Peyer's patch (tissue), 4 donors: ENCODE measurements at places on chromosomes 3 and 15. TPM values are rescaled to one million over a fixed set of nuclear protein-coding genes. Genes with fewer than 3 reads are reported as not detected.

- no peak overlapping the region for H3K27ac ChIP-seq
- no peaks in the 10 kb centered on the region for H3K36me3 ChIP-seq
- DNase-seq, result peak; percentile 65
Measured at GRCh38 chr15:41967506-41968206, 4.7 kb downstream of the EHD4 start.

- H3K4me3 ChIP-seq, result no peak overlapping the region
- no peak overlapping the region for H3K27ac ChIP-seq
- H3K36me3 ChIP-seq, result no peaks in the 10 kb centered on the region
- DNase-seq, result no peak
- H3K27me3 ChIP-seq, result no peaks in the 10 kb centered on the region
Measured at GRCh38 chr3:100002599-100003350, 111.5 kb downstream of the FILIP1L start.

DNA sequence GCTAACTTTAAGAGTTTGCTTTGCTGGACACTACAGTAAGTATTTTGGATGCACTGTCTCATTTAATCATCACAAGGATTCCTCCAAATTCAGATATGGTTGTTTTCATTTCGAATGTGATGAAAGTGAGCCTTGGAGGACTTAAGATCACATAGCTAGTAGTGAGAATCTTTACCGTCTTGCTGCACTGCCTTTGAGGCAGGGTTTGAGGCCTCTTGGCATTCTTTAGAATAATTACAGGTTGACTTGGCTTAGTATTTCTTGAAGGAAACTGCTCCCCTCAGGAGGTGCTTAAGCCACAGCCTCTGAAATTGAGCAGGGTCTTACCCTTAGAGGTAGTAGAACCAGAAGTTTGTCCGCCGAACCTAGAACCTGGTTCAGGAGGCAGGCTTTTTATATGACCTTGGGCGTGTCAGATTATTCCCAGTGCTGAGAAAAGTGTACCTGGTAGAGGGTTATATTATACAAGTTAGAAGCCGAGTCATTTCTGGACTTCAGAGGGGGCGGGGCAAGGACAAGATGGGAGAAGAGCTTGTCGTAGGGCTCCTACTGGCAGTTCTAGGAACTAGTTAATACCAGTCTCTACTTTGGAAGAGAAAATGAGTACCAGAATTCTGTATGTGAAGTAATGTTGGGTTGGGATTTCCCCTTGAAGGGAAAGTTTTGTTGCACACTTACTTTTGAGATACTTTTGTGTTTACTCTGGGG lies 1.1 kb downstream of the TFG start:
- H3K36me3 ChIP-seq, result no peaks in the 10 kb centered on the region
- H3K4me1 ChIP-seq, result no peaks in the 10 kb centered on the region
- no peaks in the 10 kb centered on the region for H3K27me3 ChIP-seq
- peak overlapping the region; percentile 92 for H3K4me3 ChIP-seq
- H3K27ac ChIP-seq, result peak overlapping the region; percentile 97
- DNase-seq, result peak; percentile 89

Gene SLC9C1
- total RNA-seq, result not detected

GRCh38 chr3:18774319-18775088 lies 349.4 kb upstream of the SATB1 start:
- no peak overlapping the region for H3K4me3 ChIP-seq
- H3K4me1 ChIP-seq, result no peaks in the 10 kb centered on the region
- H3K27me3 ChIP-seq, result no peaks in the 10 kb centered on the region

Gene CFAP20DC
- not detected for total RNA-seq

DNA sequence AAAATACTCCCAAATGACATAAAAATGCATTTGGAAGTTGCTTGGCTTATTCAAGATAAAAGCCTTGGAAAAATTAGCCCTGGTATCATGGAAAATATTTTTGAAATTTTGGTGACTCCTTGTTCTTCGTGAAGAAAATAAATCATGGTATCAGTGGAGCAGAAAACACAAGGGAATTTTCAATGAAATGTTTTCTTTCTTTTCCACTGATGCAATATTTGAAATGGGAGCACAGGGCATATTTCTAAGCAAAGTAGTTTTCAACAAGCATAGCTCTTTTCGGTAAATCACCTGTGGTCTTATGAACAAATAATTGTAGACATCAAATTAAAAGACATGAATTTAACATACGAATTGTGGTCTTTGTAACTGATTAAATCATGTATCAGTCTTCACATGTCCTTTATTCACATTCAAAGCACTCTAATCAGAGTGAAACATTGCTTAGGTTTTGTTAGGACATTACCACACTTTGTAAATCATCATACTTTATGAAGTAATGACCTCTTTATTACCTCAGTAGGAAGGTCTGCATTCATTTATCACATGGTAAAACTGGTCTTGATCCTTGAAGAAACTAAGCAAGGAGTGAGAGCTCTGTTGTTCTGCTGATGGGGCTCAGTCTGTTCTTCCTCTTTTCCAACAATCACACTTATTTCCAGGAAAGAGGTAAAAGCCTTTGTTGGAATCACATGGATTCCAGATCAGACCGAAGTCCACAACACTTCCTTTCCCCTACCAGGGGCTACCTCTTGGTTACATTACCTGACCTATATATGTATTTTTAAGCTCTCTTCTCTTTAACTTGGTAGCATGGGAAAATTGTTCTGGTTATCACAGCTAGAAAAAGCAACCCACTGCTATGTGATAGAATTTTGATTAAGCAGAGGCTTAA lies 413.5 kb upstream of the THBS1 start:
- no peak overlapping the region for H3K27ac ChIP-seq
- no peaks in the 10 kb centered on the region for H3K36me3 ChIP-seq
- no peaks in the 10 kb centered on the region for H3K4me1 ChIP-seq
- H3K27me3 ChIP-seq, result no peaks in the 10 kb centered on the region
- H3K4me3 ChIP-seq, result no peak overlapping the region

DNA sequence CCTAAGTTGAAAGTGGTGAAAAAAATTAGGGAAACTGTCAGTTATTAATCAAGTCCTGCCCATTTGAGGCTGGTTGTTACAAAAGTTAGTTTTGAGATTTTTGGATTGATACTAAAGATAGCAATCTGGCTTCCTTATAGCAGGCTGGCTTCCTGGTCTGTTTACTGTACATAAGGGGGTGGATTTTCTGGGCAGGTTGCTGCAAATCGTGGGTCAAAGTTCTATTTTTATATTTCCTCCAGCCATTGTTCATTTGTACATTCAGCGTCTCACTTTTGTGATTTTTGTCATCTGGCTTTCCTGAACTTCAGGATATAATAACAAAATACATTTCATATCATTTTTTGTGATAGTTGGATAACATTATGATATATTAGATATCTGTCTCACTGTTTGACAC lies 49.5 kb downstream of the CLDN1 start:
- no peaks in the 10 kb centered on the region for H3K36me3 ChIP-seq
- no peak overlapping the region for H3K27ac ChIP-seq
- no peak overlapping the region for H3K4me3 ChIP-seq

DNA sequence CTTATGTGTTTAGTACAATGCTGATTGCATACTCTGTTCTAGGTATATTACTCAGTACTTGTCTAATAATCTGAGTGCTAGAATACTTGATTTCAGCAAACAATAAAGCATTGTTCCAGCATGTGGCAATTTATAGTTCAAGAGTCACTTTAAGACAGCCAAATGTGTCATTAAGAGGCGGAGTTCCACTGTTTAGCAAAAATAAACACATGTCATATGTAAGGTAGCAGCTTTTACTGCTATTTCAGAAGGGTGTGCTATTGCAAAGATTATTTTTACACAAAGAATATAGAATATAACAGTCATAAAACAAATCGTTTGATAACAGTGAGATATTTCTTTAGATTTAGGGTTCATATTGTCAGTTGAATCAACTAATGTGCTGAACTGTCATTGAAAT lies 358.7 kb downstream of the TUSC7 start:
- no peaks in the 10 kb centered on the region for H3K27me3 ChIP-seq
- H3K27ac ChIP-seq, result no peak overlapping the region
- H3K36me3 ChIP-seq, result no peaks in the 10 kb centered on the region
- no peaks in the 10 kb centered on the region for H3K4me1 ChIP-seq
- no peak overlapping the region for H3K4me3 ChIP-seq
- no peak for DNase-seq

DNA sequence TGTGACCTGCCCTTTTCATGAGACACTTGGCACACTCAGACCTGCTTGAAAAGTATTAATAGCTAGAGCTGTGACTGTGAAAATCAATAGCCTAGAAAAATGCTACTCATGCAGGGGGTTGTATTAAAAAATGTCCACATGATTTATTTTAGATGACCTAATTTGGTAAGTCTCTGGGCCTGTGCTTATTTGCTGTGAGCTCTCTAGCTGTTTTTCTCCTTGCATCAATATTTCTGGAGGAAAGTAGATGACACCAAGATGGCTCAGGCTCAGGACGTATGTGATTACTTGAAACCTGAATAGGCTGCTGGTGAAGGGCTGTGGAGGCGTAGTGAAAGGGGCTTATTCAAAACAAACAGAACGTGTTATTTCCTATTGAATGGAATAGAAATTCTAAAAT lies 29.5 kb downstream of the KCNAB1 start:
- H3K27me3 ChIP-seq, result no peaks in the 10 kb centered on the region
- no peak overlapping the region for H3K4me3 ChIP-seq
- H3K36me3 ChIP-seq, result no peaks in the 10 kb centered on the region
- peaks cover 11% of the 10 kb centered on the region for H3K4me1 ChIP-seq
- peak overlapping the region; percentile 33 for H3K27ac ChIP-seq

DNA sequence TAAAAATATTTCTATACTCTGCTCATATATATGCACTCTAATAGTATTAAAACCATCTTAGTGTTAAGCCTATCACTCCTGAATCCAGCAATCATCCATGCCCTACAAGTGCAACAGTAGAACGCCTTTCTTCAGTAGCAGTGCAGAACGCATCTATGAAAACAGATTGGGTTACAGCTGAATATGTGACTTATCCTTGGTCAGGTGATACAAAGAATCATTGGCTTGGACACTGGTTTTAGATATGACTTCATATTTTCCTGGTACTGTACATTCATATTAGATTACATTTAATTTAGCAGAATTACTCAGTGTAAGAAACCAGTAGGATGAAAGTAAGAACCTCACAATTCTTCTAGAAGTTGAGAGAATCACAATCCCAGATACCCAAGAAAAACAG lies 43.3 kb downstream of the ZNF106 start:
- no peaks in the 10 kb centered on the region for H3K4me1 ChIP-seq
- DNase-seq, result no peak
- no peaks in the 10 kb centered on the region for H3K27me3 ChIP-seq
- H3K4me3 ChIP-seq, result no peak overlapping the region

Gene RARRES1
- 11.6 TPM for total RNA-seq

- no peak overlapping the region for H3K4me3 ChIP-seq
- H3K4me1 ChIP-seq, result peaks cover 8% of the 10 kb centered on the region
- no peak overlapping the region for H3K27ac ChIP-seq
- no peaks in the 10 kb centered on the region for H3K36me3 ChIP-seq
- no peaks in the 10 kb centered on the region for H3K27me3 ChIP-seq
Measured at GRCh38 chr3:188036375-188037194, 117.4 kb upstream of the LPP start.

Gene ASB7
- 13.8 TPM for total RNA-seq

- peak overlapping the region; percentile 97 for H3K4me3 ChIP-seq
- no peaks in the 10 kb centered on the region for H3K27me3 ChIP-seq
- H3K27ac ChIP-seq, result peak overlapping the region; percentile 99
- no peak for DNase-seq
- H3K4me1 ChIP-seq, result peaks cover 41% of the 10 kb centered on the region
Measured at GRCh38 chr3:31534065-31534425, 1.3 kb downstream of the STT3B start.

Gene ZNF860
- 0.80 TPM for total RNA-seq

DNA sequence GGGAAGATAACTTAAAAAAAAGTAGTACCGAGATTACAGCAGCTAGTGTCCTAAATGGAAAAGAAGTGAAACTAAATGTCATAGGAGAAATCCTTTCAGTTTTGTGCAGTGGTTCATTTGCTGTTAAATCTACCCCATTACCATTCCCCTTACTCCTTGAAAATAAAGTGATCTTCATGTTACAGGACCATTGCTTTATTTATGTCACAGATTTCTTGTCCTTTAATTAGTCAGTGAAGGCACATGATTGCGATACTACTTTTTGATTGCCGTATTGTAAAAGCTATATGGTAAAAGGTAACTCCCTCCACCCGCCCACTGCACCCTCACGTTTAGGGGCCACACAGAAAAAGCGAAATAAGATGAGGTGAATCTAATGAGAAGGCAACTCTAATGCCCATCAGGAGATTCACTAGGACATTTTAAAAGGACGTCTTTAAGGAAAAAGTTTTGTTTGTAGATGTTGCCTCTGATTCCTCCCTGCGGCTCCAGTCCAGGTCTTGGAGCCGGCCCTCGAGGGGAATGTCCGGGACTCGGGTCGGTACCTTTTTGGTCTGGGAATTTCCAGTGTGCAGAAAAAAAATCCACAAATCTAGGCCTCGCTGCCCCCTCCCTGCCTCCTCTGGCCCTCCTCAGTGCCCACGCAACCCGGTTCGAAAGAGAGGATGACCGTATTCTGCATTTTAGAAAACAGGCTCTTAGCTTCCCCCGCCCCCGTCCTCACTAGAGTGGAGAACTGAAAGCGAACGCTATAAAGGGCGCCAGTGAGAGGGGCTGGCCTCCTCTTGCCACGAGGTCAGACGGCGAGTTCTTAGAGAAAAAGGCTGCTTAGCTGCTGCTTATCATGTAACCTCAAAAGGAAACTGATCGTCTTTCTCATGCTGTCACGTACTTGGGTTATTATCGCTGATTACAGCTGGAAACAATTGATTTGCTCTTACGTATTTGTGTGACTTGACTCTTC lies 21.8 kb upstream of the NFKBIZ start:
- no peaks in the 10 kb centered on the region for H3K4me1 ChIP-seq
- DNase-seq, result peak; percentile 79
- no peaks in the 10 kb centered on the region for H3K36me3 ChIP-seq
- H3K4me3 ChIP-seq, result peak overlapping the region; percentile 55
- H3K27me3 ChIP-seq, result no peaks in the 10 kb centered on the region

Gene ASB14
- not detected for total RNA-seq

Gene IDH2
- total RNA-seq, result 101 TPM

Gene DVL3
- total RNA-seq, result 67.6 TPM

DNA sequence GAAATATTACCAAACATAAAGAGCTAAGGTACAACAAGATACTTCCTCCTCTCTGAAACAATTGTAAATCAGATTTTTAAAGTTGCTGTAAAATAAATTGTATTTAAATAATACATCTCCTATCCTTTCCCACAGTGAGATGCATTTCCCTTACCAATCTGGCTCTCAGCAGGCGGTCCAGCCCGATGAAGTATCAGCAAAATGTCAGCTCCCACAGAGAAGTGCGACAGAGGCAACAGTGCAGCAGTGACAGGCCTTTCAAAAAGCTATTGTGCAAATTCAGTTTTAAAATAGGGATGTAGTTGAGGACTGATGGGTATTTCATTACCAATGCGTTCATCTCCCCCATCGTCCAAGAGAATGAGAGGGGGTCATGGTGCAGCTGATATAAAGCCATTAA lies 733.2 kb upstream of the GOLIM4 start:
- no peaks in the 10 kb centered on the region for H3K4me1 ChIP-seq
- no peaks in the 10 kb centered on the region for H3K27me3 ChIP-seq
- no peak overlapping the region for H3K4me3 ChIP-seq
- DNase-seq, result no peak
- no peak overlapping the region for H3K27ac ChIP-seq

GRCh38 chr15:63630036-63630751 lies 33.0 kb downstream of the FBXL22 start:
- DNase-seq, result no peak
- no peaks in the 10 kb centered on the region for H3K4me1 ChIP-seq
- H3K4me3 ChIP-seq, result no peak overlapping the region
- no peaks in the 10 kb centered on the region for H3K27me3 ChIP-seq

- no peaks in the 10 kb centered on the region for H3K27me3 ChIP-seq
- no peak for DNase-seq
- H3K27ac ChIP-seq, result no peak overlapping the region
- no peaks in the 10 kb centered on the region for H3K36me3 ChIP-seq
- H3K4me1 ChIP-seq, result no peaks in the 10 kb centered on the region
Measured at GRCh38 chr3:48196611-48197010, 8.4 kb upstream of the CDC25A start.

GRCh38 chr15:89792106-89792805 lies 16.1 kb downstream of the MESP2 start:
- no peak overlapping the region for H3K4me3 ChIP-seq
- H3K36me3 ChIP-seq, result peaks cover 3% of the 10 kb centered on the region
- H3K27ac ChIP-seq, result no peak overlapping the region
- no peak for DNase-seq
- H3K27me3 ChIP-seq, result no peaks in the 10 kb centered on the region
